ENCODE measurements at places on chromosomes 6 and 20.

- no peak for DNase-seq
Observed at GRCh38 chr6:130029163-130029562, 10.8 kb downstream of the L3MBTL3 start.

GRCh38 chr6:170114956-170115855 is 175.7 kb downstream of the DLL1 start:
- DNase-seq: no peak

DNA sequence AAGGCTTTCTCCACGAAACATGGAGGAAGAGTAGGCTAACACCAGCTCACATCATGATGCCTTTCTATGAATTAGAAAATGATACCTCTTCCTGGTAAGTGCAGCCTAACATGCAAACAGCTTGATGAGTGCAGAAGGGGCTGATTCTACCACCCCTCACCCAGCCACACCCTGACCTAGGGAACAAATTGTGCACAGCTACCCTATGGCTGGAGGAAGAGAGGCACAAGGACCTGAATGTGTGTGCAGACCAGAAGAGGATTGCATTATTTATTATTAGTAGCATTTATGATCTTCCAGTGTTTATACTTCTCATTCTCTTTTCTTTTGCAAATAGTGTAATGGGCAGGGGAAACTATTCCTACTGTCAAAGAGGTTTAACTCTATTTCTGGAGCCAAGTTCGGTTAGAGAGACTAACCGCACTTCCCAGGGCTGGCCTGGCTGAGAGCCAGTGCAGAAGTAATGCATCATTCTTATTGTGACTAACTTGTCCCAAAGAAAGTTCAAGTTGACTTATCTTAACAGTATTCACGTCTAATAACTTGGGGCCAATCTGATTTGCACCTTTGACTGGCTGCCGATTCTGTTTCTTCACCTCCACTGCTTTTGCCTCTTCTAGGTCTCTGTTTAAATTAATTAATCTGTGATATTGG is 237.5 kb downstream of the CD83 start:
- no peak for DNase-seq

GRCh38 chr6:104022126-104022525 is 837.6 kb downstream of the HACE1 start:
- no peak for DNase-seq

DNA sequence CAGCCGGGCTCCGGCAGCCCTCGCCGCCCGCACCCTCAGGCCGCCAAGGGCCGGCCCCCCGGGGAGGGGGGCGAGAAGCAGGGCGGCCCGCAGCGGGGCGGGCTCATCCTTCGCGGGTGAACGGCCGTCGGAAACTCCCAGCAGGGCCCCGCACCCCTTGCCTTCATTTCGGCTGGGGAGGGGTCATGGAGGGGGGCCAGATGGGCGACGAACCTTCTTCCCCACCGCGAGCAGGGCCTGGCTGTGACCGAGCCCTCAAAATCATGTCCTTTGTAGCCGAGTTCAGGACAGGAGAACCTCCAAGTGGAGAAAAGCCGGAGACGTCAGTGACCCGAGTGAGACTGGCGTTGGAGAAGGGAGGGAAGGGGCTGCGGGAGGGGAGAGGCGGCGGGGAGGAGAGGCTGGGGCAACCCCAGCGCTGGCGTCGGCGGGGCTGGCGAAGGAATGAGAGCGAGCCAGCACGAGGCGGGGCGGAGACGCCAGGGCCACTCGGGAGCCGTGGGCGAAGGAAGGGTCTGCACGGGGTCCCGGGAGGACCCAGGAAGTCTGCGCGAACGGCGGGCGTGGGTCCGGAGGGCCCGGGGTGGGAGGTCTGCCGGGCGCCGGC is 571 bp upstream of the FOXC1 start:
- no peak for DNase-seq

- DNase-seq: no peak
Observed at GRCh38 chr6:153328194-153328593, 197.1 kb upstream of the RGS17 start.

GRCh38 chr6:132892929-132893771 is 78.8 kb downstream of the RPS12 start:
- DNase-seq: no peak
